ENCODE measurements at places on chromosomes 5 and 9.

- DNase-seq: no peak
Observed at GRCh38 chr5:121701731-121702130, 150.0 kb upstream of the FTMT start.

- DNase-seq: no peak
Observed at GRCh38 chr9:24552526-24553182, 7.0 kb upstream of the IZUMO3 start.

- peak; percentile 77 for DNase-seq
Observed at GRCh38 chr5:168765551-168766425, 186.6 kb upstream of the PANK3 start.

GRCh38 chr9:128420060-128420650 is 502 bp upstream of the CERCAM start:
- DNase-seq: peak; percentile 9

GRCh38 chr5:619444-619843 is 7.3 kb downstream of the CEP72 start:
- DNase-seq: no peak

GRCh38 chr5:6592601-6593000 is 40.2 kb downstream of the NSUN2 start:
- no peak for DNase-seq

DNA sequence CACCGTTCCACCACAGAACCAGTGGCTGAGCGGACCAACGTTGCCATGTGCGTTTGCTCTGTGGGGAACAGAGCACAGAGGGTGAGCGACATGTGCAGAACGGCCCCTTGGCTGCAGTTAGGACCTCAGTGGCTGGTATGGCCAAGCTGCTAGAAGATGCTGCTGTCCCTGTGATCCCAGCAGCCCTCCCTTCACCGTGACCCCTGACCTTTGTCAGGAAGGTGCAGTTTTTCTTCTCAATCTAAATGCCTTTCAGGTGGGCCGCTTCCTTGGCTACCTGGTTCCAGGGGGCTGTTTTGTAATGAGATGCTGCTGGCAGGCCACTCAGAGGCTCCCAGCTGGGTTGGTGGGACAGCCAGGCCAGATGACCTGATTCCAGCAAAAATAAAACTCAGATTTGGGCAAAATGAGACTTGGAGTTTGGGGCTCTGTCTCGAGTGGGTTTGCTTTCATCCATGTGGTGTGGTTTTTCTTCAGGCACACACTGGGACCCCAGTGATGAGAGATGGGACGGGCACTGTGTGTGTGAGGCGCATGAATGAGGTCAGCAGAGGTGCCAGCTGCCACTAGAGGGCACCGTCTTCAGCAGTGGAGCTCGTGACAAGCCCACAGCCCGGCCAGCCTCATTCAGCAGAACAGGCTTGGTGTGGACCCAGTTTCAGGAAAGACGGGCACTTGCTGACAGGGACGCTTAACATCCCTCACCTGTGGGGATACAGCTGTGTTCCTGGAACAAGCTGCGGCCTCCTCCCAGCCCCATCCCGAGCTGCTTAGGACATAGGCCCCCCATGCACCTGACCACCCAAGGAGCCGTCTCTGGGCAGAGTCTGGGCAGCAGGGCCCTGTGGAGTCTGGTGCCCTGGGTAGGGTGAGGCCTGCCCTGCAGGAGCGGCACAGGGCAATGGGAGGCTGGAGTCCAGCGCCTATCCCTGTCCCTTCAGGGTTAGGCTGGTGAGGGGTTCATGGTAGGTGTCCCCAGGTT is 4.1 kb downstream of the MRPS2 start:
- DNase-seq: no peak

GRCh38 chr5:11052871-11053270 is 291.8 kb upstream of the DAP start:
- no peak for DNase-seq

- DNase-seq: no peak
Observed at GRCh38 chr9:91534374-91534773, 110.7 kb upstream of the NFIL3 start.

DNA sequence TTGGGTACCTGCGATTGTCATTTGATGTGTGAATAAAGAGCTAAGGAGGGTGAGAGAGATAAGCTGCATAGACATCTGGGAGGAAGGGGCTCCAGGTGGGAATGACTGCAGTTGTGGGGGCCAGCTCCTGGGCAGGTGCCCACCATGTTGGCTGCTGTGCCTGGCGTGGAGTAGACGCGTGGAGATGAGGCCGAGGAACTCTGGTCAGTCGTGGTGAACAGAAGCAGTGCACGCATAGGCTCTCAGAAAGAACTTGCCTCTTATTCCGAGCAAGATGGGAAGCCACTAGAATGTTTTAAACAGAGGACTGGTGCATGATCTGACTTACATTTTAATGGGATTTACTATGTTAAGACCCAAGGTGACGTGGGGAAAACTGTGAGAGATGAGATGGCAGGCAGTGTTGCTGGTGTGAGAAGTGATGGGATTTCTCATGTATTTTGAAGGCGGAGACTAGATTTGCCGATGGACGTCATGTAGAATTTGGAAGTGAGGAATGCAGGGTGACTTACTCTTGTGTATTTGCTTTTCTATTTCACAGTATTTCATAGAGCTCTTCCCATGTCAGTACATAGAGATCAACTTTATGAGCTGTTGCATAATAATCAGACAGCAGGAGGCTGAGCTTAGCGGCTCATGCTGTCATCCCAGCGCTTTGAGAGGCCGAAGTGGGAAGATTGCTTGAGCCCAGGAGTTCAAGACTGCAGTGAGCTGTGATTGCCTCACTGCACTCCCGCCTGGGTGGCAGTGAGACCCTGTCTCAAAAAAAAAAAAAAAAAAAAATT is 71.1 kb downstream of the EHMT1 start:
- DNase-seq: no peak

DNA sequence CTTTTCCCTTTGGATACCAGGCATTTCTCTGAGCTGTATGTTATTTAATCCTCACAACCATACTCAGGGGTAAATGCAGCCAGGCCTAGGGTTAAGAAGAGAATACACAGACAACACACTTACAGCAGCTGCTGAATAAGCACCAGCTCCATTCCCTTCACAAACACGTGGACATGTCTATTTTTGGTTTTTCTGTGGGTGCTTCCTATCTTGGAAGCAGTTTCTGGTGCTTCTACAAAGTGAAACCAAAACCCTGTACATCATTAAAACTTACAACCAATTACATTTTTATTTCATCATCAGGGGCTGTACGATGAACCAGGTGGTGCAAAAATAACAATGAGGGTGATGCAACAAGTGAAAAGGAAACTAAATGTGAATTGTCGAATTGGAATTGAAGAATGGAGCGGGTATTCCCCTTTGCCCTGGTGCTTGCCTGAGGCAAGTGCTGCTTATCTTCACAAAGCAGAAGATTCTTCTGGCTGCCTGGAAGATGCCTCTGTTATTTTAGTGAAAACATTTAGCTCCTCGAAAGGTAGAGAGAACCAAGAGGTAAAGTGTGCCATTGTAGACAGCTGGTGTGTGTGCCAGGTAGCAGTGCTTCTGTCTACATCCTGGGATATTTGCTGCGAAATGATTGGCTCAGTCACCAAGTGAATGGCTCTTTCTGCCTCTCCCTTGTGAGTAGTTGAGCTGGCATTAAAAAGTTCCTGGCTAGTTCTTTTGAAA is 18.6 kb upstream of the IFNB1 start:
- no peak for DNase-seq

- no peak for DNase-seq
Observed at GRCh38 chr5:72032788-72033187, 74.5 kb upstream of the MAP1B start.

DNA sequence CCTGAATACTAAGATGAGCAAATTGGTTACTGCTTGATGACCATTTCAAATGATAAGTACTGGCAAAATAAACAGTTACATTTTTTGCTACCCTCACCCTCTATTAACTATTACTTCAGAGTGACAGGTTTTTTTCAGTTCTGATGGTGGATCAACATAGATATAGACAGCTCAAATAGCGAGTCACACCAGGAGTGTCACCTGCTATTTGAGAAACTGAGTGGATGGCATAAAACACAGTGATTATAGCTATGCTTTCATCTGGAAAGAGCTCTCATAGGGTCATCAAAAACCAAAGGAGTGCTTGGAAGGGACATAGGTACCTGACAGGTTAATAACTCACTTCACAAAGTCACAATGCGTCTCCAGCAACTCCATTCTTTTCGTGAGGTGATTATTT is 244.5 kb upstream of the C9orf72 start:
- DNase-seq: no peak

- DNase-seq: no peak
Observed at GRCh38 chr9:137387891-137388560, 34.9 kb downstream of the EXD3 start.

DNA sequence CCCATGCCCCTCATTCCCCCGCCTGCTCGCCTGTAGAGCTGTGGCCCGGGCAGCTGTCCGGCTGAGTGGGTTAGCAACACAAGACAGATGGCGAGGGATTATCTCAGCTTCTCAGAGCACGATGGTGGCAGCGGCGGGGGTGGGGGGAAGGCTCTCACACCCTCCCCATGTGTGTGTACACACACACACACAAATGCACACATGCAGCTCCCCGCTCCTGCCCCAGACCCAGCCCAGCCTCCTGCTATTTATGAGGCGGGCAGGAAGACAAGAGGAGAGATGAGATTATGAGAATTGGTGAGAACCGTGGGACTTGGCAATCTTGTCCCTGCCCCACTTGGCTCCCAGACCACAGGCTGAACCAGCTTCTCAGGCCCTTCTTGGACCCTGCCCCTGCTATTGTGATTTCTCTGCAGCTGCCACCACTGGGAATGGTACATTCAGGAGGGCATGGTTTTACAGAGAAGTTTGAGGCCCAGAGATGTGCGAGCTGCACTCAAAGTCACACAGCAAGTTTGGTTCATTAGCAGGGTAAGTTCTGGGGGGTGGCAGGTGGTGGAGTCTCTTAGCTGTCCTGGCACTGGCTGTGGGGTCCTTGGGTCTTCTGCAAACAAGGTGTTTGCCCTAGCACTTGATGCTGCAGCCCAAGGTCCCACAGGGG is 51.0 kb upstream of the PSD2 start:
- no peak for DNase-seq

DNA sequence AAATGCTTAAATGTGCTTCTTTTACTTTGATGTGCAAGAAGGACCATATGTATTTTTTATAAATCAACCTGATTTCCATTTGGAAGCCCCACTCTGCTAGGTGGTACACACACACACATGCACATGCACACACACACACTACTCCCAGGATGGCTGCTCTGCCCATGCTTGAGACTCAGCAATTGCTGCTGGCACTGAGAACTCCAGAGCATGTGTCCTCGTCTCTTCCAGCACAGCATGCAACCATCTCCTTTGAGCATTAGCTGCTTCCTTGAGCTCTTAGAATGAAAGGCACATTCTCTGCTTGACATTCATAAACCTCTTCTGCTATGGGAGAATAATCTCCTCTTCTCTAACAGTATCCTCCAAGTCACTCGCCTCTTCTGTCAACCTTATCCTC is 115.9 kb downstream of the FEM1C start:
- DNase-seq: no peak

GRCh38 chr9:104905153-104905901 is 22.6 kb downstream of the ABCA1 start:
- no peak for DNase-seq

DNA sequence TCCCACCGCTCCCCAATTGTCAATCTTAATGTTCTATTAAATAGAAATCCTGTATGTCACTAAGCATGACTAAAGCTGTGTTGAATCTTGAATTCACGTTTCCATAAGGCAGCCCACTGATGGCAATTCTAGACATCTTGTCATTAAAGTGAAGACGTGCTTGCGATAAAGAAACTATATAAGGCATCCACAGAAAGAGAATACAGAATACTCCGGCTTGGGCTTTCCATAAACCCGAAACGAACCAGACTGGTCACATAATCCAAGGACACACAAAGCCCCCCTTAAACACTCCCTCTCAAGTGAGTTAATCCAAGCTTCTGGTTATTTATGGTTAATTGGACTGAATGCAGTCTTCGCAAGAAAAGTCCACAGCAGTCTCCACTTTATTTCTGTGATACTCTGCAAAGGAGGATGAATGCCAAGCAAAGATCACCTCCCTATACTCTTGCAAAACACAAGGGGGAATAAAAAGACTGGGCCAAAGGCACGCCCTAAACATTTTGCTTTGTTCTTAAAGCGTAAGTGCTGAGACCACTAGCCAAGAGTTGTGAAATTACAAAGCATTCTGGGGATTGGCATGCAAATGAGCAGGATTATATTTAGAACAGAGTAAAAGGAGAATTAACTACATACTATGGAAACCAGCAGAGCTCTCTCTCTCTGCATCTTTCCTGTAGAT is 54.7 kb downstream of the DPYSL3 start:
- no peak for DNase-seq

DNA sequence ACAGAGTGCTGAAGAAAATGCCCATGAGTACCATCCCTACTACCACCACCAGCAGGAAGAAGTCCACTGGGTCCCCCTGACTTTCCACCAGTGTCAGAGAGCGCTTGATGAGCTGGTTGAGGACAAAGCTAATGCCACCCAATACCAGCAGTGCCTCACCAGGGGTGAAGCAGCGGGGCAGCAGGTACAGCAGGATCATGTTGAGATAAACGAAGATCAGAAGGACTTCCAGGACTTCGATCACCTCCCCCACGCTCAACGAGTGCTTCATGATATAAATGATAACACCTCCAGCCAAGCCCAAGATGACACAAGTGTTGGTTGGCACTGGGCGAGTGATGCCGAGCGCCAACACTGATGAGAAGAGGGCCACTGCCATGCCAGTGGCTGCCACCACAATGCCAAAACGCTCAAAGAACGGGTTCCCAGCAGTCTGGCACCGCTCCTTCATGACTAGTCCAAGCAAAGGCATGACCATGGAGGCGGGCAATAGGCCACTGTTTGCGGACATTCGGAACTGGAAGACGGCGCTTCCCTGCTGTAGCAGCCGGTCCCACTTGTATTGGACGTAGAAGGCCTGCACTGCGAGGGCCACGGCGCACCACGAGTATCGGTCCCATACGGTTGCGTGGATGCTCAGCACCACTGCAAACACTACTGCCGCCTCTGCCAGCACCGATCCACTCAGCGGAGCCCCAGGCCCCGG is 679 bp downstream of the DOLK start:
- peak; percentile 19 for DNase-seq

- no peak for DNase-seq
Observed at GRCh38 chr9:120532475-120532874, 47.5 kb downstream of the CDK5RAP2 start.

DNA sequence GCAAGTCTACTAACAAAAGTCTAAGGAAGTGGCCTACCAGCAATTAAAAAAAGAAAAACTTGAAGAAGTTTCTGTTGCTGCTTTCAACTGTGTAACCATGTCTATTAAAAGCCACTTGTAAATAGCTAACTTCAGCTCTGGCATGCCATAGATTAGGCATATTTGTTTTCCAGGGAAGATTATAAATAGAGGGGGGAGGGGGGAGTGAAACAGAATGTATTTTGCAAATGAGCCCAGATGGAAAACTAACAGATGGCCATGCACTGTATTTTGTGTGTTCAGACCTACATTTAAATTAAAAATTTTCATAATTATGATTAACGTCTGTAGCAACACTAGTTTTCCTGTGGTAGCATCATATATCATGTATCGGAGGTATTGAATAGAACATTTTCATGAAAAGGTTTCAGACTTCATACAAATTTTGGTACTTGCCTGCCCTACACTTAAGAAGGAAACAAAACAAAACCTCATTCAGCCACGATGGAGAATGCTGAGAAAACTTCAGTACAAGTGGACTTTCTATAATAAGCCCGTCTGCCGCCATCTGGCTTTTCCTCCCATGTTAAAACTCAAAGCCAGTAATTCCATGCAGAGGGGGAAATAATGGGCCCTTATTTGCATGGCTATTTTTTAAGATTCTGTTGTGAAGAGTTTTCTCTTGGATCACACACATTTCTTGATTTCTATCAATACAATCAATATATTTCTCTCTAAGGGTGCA is 220.4 kb upstream of the SMARCA2 start:
- DNase-seq: no peak

All from DMS79 (cell line).